ENCODE measurements at places on chromosomes 5 and 9.

- DNase-seq, result no peak
Observed at GRCh38 chr5:74761241-74761640, 5.7 kb downstream of the GFM2 start.

DNA sequence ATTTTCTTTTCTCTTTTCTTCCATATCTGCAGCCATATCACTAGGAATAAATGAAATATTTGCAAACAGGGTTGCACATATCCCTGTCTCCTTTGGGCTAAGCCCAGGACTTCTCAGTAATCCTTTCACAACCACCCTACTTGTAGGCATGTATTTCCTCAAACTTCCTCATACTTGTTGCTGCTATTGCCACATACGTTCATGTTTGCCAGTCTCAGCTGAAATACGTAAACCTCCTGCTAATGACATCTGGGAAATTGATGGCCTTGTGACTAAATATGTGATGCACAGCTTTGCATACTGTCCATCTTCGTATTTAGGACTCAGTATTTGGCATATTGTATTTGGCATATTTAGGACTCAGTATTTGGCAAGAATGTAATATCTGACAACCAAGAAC, 224.6 kb downstream of the PLK2 start:
- DNase-seq, result peak; percentile 14

- DNase-seq, result peak; percentile 90
Observed at GRCh38 chr5:14809369-14810155, 62.0 kb downstream of the ANKH start.

GRCh38 chr5:61675015-61675692, 343.1 kb downstream of the ZSWIM6 start:
- no peak for DNase-seq

DNA sequence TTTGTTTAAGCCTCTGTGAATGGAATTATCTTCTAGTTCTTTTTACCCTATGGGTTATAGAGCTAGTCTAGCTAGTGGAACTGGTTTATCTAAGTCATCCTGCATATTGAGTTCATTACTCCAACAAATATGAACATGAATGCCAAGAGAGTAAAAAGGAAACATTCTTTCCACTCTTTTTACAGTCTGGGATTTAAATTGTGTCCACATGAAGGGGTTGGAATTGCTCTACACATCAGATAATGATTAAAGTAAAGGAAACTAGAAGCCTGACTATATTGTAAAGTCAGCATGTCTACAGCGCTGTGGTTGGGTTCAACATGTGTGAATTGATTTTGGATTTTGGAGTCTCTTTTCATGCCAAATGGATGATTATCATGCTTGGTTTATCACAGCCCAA, 173.1 kb downstream of the CCDC171 start:
- no peak for DNase-seq

DNA sequence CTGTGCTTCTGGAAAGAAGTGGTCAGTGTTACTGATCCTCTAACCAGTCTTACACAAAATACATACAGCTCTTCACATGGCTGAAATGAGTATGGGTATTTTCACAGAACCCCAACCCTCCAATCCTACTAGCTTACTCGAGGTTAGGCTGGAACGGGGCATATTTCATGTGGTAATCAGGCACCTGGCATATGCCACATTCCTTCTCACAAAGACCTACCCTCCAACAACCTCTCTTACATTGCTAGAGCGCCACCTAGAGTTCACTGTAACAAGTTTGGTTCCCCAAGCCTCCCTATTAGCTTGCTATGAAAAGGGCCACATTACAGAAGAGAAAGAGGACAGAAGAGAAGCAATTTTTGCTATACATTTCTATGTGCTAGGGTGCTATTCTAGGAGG, 597.3 kb downstream of the PRELID2 start:
- DNase-seq, result peak; percentile 28

DNA sequence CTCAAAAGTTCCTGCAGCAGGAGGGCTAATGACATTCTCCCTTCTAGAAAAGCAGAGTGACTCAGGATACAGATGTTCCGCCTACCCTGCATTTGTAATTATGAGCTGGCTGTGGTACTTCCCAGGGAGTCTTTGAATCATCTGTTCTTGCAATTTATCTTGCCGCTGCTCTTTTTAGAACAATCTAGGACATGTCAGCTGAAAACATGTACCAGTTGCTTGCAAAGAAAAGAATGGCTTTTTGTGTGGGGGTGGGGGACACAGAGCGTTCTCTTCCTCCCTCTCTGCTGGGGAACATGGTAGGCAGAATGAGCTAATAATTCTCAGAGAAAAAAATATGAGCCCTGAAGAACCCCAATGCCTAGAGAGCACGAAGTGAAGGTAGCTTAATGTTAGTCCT, 51.7 kb upstream of the TUT7 start:
- peak; percentile 57 for DNase-seq

- no peak for DNase-seq
Observed at GRCh38 chr9:70450738-70451137, 36.3 kb upstream of the KLF9 start.

DNA sequence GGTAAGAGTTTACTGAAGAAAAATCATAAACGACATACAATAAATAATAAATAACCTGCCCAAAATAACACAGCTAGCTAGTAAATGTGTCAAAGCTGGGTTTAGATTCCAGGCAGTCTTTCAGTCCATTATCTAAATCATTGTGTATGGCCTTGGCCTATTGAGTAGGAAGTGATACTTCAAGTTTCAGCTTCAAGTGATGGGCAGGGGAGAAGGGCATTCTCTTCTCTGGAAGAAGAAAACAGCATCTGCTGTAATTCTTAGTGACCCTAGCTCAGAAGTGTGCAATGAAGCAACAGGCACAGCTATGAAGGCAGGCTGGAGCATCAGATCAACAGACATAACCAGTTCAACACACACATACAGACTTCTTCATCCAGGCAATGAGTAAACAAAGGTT, 42.5 kb downstream of the FNIP1 start:
- DNase-seq, result no peak

- no peak for DNase-seq
Observed at GRCh38 chr9:4116723-4117460, 183.0 kb downstream of the GLIS3 start.

DNA sequence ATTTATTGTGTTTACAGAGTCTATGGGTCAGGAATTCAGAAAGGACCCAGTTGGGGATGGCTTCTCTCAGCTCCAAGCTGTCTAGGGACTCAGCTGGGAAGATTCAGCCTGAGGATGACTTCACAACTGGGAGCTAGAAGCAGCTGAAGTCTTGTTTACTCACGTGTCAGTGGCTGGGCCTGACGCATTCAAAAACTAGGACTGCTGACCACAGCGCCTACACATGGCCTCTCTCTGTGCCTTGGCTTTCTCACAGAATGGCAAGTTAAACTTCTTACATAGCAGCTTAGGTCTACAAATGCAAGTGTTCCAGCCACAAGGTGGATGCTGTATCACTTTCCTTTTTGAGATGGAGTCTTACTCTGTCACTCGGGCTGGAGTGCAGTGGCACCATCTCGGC, 16.3 kb upstream of the PPP2CA start:
- no peak for DNase-seq

GRCh38 chr5:18078157-18078556, 443.9 kb downstream of the TAF11L14 start:
- no peak for DNase-seq

GRCh38 chr5:142717582-142718215, 31.8 kb upstream of the FGF1 start:
- peak; percentile 41 for DNase-seq

DNA sequence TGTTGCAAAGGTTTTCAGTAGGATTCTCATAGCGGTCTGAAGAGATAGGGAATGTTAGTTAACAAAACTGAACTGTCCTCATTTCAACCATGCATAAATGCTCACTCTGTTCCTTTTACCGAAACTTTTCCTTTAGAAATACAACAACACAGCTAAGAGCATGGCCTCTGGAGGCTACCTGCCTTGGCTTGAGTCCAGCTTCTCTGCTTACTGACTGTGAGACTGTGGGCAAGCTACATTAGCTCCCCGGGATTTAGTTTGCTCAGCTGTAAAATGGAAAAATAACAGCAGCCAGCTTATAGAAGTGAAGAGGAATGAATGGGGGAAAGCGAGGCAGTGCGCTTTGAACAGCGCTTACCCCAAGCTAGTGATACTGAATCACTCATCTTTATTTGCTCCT, 507.9 kb upstream of the DAP start:
- DNase-seq, result no peak

- DNase-seq, result no peak
Observed at GRCh38 chr5:30063503-30063902, 1130.0 kb upstream of the CDH6 start.

DNA sequence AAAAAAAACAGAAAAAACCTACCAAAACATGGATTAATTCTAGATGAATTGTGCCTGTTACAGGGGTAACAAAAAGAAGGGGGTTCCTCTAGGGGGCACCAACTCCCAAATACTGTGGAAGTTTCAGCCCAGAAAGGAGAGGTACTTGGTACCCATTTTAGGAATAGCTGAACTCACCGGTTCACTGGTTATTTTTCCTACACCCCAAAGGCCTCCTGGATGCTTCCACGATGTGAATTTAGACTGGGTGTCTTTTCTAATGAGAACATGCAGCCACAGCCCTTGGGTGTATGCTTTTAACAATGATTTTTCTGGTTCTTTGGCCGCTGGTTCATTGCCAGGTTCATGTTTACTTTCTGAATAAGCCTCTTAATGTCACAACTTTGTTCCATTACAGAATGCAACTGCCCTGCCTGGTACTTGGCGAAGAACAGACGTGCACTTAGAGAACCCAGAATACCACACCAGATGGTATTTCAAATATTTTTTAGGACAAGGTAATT, 46.7 kb downstream of the GARNL3 start:
- peak; percentile 56 for DNase-seq

- DNase-seq, result peak; percentile 21
Observed at GRCh38 chr9:7185612-7186011, 427.8 kb downstream of the KDM4C start.

- no peak for DNase-seq
Observed at GRCh38 chr9:131534721-131535237, 3.7 kb upstream of the UCK1 start.

DNA sequence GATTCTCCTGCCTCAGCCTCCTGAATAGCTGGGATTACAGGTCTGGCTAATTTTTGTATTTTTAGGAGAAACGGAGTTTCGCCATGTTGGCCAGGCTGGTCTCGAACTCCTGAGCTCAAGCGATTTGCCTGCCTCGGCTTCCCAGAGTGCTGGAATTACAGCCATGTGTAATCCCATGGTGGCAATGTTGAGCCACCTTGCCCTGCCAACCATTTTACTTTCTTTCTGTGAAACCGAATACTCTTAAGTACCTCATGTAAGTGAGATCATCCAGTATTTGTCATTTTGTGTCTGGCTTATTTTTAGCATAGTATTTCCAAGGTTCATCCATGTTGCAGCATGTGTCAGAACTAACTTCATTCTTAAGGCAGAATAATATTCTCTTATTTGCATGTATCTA, 8.2 kb downstream of the PRRC2B start:
- DNase-seq, result no peak

DNA sequence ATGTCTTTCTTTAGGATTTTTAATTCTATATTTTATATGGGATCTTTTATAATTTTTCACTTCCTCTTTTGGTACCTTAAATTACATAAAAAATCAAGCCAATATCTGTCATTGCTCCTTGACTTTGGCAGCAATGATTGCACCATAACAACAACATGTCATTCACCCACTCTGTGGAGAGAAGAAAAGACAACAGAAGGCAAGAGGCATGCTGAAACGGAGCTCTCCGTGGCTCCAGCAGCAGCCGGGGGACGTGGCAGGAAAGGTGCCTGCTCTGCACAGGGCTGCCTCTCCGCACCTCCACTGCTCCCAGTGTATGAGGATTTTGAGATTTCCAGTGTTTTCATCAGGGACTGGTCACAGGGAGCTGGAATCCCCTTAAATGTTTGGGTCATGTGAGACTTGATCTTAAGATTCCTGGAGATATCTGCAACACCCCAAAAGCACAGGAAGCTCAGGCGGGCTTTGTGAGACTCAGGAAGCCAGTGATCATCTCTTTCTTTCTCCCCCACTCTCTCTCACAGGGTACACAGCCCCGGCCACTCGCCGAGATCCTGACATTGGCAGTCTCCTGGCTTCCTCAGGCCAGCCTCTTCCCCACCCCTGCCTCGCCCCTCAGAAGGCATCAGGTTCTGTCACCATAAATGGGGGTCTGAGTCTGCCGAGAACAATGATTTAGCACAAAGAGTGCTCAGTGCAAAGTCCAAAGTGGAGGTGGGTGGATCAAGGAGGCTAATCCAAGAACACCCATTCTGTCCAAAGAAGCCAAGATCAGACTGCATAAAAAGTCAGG, 74.6 kb downstream of the ACTL7B start:
- DNase-seq, result no peak

DNA sequence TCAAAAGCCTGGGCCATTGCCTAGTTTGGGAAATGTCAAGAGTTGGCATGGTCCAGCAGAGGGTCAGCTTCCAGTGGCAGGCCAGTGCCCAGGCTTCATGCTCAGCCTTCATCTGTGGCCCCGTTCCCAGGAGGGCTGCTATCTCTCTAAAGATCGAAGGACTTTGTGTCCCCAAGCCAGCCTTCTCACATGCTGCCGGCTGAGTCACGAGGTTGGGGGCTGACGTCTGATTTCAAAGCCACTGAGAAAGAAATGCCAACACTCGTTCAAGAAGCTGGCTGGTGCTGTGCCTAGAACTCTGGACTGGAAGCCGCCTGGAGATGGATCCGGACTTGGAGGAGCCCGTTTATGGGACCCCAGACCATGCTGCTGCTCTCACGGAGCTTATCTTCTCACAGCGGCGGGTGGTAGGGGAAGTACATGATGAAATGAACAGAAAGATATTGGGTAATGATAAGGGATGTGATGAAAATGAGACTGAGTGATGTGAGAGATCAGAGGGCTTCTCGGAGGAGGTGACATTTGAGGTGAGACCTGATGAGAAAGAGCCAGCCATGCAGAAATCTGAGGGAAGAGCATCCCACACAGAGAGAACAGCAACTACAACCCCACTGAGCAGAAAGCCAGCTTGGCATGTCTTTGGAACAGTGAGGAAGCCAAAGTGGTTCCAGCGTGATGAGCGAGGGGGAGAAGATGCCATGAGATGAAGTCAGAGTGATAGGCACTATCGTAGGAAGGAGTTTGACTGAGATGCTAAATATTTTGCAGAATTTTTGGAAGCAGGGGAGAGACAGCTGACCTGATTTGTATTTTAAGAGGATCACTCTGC, 54.9 kb upstream of the BOD1 start:
- no peak for DNase-seq

GRCh38 chr9:106936680-106937079, 73.7 kb downstream of the ZNF462 start:
- DNase-seq, result no peak

DNA sequence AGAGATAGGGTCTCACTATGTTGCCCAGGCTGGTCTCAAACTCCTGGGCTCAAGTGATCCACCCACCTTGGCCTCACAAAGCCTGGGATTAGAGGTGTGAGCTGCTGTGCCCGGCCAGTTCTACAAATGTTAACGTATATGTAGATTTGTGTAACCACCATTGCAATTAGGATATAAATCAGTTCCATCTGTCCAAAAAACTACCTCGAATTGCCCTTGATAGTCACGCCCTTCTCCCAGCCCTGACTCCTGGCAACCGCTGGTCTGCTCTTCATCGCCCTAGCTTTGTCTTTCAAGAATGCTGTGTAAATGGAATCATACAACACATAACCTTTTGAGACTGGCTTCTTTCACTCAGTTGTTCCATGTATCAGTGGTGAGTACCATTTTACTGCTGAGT, 46.1 kb upstream of the PPARGC1B start:
- DNase-seq, result no peak

- DNase-seq, result no peak
Observed at GRCh38 chr5:165521816-165522610, 2016.6 kb downstream of the MAT2B start.

GRCh38 chr5:36723912-36724311, 117.5 kb downstream of the SLC1A3 start:
- no peak for DNase-seq

GRCh38 chr5:40220260-40220659, 459.5 kb upstream of the PTGER4 start:
- no peak for DNase-seq

Measured in MG63 (cell line).